NCI-H510A treated with DMSO at 0.1 percent for 48 hours (cell line): ENCODE measurements at places on chromosomes 3 and 15.

DNA sequence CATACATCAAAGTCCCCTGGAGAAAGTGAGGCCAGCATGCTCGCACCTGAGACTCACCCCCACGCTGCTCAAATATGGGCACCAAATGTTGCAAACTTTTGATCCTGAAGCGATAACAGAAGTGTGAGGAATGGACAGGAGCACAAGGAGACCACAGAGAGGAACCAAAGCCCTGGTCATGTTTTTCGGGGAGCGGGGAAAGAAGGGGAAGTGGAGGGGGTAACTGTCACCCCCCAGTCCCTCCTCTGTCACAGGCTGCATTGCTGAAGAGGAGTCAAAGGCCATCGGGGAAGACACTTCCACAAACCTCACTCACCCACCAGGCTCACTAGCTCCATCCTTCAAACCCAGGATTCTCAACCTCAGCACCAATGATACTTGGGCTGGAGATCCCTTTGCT lies 182.4 kb downstream of the UACA start:
- DNase-seq: no peak

- no peak for DNase-seq
Observed at GRCh38 chr3:42852441-42852840, 23.2 kb downstream of the CYP8B1 start.

DNA sequence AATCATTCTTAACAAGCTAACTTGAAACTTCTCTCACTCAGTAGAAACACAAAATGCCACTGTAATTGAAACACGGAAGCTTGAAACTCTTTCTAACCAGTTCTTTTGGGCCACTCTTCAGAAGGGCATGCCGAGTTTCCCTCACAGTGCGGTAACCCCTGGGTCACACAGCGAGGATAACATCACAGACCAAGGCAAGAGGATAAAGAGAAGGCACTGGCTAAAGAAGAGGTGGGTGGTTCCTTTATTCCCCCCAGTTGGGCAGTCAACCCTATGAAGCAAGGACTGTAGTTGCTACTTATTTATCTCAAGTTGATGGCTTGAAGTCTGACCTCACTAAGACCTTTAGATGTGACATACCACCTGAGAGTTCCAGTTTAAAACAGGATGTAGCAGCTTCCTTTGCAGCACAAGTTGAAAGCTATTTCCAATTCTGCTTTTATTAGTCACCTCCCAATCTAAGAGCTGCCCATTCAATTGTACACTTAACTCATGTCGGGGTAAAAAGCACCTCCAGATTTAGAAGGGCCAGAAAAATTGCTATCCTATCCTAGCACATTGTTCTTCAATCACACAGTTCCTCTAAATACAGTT lies 272.4 kb downstream of the TIGIT start:
- no peak for DNase-seq

- no peak for DNase-seq
Observed at GRCh38 chr3:21158861-21159542, 592.0 kb downstream of the ZNF385D start.

DNA sequence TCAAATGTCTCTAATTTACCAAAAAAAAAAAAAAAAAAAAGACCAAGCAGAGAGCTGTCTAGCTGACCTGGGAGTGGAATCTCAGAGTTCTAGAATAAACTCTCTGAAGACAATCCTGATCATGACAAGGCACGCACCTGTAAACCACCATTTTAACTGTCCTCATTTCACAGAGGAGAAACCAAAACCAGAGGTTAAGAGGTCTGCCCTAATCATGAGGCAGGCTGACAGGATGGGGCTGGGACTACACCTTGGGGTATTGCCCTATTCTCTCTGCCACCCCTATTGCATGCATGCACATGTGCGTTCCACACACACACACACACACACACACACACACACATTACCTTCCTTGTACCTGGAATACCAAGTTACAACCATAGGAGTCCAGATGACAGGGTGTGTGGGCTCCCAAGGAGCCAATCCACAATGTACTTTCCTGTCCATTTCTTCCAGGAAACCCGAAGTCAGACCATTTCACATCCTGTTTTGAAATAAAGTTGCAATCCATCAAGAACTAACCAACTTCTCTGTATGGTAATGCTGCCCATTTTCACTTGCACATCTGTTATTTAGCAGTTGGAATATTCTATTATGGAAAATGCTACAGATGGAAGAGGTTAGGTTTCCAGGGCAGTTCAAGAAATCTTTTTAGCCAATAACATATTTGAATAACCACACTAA lies 34.6 kb downstream of the HSPBAP1 start:
- no peak for DNase-seq

GRCh38 chr3:129317848-129318247 lies 39.2 kb downstream of the HMCES start:
- DNase-seq: no peak

GRCh38 chr3:9944271-9944670 lies 7.9 kb downstream of the PRRT3 start:
- DNase-seq: no peak

- no peak for DNase-seq
Observed at GRCh38 chr3:35638980-35639253, 408 bp upstream of the ARPP21 start.
